ENCODE measurements at places on chromosomes 12 and 14. TPM values are rescaled to one million over a fixed set of nuclear protein-coding genes. Genes with fewer than 3 reads are reported as not detected.

BEGAIN gene
- 1.3 TPM for total RNA-seq

ANO2 gene
- 22.2 TPM for total RNA-seq

CDCA3 gene
- total RNA-seq: 2.9 TPM

SYNJ2BP gene
- total RNA-seq: 40.4 TPM

DNA sequence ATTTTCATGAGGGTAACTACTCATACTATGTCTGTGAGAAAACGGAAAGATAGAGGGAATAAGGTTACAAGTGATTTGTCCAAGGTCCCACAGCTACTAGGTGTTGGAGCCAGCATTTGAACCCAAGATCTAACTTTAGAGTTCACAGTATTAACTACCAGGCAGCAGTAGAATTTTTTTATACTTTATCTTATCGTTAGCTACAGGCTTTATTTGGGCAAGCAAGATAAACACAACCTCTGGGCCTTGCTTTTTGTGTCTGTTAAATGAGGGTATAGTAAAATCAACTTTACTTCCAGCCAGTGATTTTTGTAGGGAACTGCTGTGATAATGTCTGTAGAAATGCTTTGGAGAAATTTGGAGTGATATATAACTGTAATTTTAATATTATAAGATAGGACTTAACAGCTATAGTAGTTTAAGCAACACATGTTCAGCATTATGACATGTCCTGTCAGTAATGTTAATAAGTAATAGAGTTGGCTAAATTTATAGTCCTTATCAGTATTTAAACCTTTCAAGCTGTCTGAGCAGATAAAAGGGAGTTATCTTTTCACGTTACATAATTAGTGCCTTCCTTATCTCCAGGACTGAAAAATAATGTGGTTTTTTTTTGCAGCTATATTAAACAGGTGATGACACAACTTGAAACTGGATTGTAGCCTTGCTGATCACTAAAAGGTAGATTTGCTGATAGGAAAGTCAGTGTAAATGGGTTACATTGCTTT is 12.8 kb downstream of the LEMD3 start:
- DNase-seq: no peak
- no peaks in the 10 kb centered on the region for H3K36me3 ChIP-seq
- no peak overlapping the region for H3K4me3 ChIP-seq
- H3K4me1 ChIP-seq: peaks cover under 1% of the 10 kb centered on the region
- no peak overlapping the region for H3K27ac ChIP-seq
- H3K27me3 ChIP-seq: no peaks in the 10 kb centered on the region

- H3K27me3 ChIP-seq: no peaks in the 10 kb centered on the region
- H3K36me3 ChIP-seq: no peaks in the 10 kb centered on the region
- no peak overlapping the region for H3K27ac ChIP-seq
- no peak for DNase-seq
- no peaks in the 10 kb centered on the region for H3K4me1 ChIP-seq
Observed at GRCh38 chr12:22821985-22822384, 197.0 kb downstream of the ETNK1 start.

DNA sequence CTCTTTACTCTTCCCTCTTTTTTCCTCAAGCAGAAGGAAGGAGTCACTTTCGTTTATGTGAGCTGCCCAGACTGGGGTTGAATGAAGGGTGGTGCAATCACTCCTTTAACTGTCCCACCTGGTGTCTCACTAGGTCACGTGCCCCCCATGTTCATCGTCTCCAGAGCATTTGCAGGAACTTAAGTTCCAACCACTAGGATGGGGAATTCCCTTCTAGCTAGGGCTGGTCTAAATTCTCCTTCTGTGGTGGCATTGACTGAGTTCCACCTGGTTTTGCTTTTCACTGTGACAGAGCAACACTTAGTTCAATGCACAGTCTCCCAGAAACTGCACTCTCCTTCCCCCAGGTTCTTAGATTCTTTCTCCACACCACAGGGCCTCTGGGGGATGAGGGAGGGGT is 9.5 kb downstream of the FANCM start:
- H3K4me3 ChIP-seq: no peak overlapping the region
- no peaks in the 10 kb centered on the region for H3K36me3 ChIP-seq
- no peak for DNase-seq
- no peaks in the 10 kb centered on the region for H3K4me1 ChIP-seq
- H3K27ac ChIP-seq: no peak overlapping the region
- no peaks in the 10 kb centered on the region for H3K27me3 ChIP-seq

GRCh38 chr12:57109207-57110103 is 1.7 kb downstream of the STAT6 start:
- H3K4me3 ChIP-seq: peak overlapping the region; percentile 95
- peak overlapping the region; percentile 100 for H3K27ac ChIP-seq
- H3K36me3 ChIP-seq: peaks cover 41% of the 10 kb centered on the region
- DNase-seq: no peak
- H3K4me1 ChIP-seq: peaks cover 39% of the 10 kb centered on the region
- H3K27me3 ChIP-seq: no peaks in the 10 kb centered on the region

DNA sequence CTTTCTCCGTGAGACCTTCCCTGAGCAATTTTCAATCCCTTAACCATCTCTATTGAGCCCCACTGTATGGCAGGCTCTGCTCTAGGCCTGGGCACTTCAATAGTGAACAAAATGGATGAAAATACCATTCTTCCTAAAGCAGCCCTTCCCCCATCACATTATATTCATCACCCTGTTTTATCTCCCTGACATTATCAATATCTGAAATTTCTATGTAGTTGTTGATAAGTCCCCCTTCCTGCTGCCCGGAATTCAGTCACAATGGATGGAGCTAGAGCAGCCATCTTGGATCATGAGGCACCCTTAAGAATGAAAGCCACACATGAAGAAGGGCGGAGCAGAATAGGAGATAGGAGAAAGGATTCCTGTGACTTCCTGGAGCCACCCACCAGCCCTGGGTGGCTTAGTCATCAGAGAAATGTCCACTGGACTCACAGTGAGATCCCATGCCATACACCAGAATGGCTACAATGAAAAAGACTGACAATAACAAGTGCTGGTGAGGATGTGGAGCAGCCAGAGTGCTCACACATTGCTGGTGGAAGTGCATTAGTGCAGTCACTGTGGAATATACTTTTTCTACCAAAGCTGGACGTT is 33.9 kb downstream of the SCARB1 start:
- H3K36me3 ChIP-seq: no peaks in the 10 kb centered on the region
- H3K27me3 ChIP-seq: no peaks in the 10 kb centered on the region
- no peak for DNase-seq
- no peak overlapping the region for H3K4me3 ChIP-seq
- H3K4me1 ChIP-seq: peaks cover 8% of the 10 kb centered on the region

- no peak for DNase-seq
- H3K4me1 ChIP-seq: no peaks in the 10 kb centered on the region
- no peak overlapping the region for H3K27ac ChIP-seq
- H3K4me3 ChIP-seq: peak overlapping the region; percentile 23
- peaks cover 45% of the 10 kb centered on the region for H3K27me3 ChIP-seq
Observed at GRCh38 chr14:100828031-100828769, 2.3 kb downstream of the MEG3 start.

DNA sequence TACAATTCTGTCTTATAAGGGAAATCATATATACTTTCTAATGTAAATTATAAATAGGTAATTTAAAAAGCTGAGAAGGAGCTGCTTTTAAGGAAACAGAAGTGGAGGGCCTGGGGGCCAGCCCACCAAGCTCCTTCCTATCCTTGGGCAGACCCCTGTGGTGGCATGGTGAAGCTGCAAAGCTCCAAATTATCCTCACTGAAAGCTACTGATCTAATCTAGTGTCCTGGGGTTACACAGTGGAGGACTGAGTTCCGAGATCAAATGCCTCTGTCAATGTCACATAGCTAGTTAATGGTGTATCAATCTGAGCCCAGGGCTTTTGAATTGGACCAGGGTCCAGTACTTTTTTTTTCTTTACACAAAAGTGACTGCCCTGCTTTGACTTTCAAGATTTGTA is 355.4 kb downstream of the CEP128 start:
- DNase-seq: no peak
- H3K27ac ChIP-seq: no peak overlapping the region
- no peaks in the 10 kb centered on the region for H3K36me3 ChIP-seq
- H3K4me3 ChIP-seq: no peak overlapping the region
- no peaks in the 10 kb centered on the region for H3K4me1 ChIP-seq

DNA sequence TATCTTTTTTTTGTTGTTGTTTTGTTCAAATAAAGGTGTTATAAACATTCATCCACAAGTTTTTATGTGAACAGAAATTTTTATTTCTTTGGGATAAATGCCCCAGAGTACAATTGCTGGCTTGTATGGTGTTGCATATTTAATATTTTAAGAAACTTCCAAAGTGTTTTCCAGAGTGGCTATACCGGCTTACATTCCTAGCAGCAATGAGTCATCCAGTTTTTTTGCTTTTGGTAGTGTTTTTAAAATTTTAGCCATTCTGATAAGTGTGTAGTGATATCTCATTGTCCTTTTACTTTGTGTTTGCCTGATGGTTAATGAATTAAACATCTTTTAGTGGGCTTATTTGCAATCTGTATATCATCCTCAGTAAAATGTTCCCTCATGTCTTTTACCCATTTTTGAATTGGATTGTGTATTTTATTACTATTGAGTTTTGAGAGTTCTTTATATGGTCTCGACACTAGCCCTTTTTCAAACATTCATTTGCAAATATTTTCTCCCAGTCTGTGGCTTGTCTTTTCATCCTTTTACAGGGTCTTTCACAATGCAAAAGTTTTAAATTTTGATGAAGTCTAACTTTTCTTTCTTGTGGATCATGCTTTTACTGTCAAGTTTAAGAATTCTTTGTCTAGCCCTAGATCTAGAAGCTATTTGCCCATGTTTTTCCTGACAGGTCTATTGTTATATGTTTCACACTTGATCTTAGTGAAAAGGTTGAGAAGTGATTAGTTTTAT is 29.5 kb downstream of the PPP4R4 start:
- no peaks in the 10 kb centered on the region for H3K36me3 ChIP-seq
- H3K4me1 ChIP-seq: no peaks in the 10 kb centered on the region
- H3K4me3 ChIP-seq: no peak overlapping the region

- no peaks in the 10 kb centered on the region for H3K36me3 ChIP-seq
- no peak overlapping the region for H3K4me3 ChIP-seq
- no peaks in the 10 kb centered on the region for H3K27me3 ChIP-seq
- peaks cover 8% of the 10 kb centered on the region for H3K4me1 ChIP-seq
- H3K27ac ChIP-seq: no peak overlapping the region
- DNase-seq: no peak
Observed at GRCh38 chr14:100640471-100641273, 53.5 kb upstream of the BEGAIN start.

DNA sequence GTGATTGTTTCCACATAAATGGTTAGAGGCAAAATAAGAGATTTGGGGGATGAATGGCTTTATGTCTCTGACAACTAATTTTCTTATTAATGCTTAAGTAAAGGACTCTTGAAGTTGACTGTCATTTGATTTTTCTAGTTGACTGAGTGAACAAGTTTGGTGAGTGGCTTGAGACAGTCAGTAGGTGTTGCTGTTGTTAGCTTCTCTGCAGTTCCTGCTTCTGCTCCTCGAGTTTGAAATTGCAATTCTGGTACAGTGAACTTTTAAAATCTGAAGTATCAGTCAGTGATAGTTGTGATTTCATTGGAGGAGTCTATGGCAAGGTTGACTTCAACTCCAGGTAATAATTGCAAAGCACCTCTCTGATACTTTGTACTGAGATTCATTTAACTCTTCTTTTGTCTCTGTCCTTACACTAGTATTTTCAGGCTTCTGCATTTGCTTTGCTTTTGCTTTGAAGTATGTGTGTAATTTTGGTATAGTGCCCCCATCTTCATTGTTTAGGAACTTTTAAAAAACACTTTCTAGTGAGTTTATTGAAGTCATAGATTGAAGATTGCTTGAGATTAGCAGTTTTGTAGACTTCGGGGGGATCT is 415.5 kb downstream of the PCNX1 start:
- H3K4me1 ChIP-seq: peaks cover 48% of the 10 kb centered on the region
- no peak for DNase-seq
- no peaks in the 10 kb centered on the region for H3K27me3 ChIP-seq
- H3K36me3 ChIP-seq: no peaks in the 10 kb centered on the region

DNA sequence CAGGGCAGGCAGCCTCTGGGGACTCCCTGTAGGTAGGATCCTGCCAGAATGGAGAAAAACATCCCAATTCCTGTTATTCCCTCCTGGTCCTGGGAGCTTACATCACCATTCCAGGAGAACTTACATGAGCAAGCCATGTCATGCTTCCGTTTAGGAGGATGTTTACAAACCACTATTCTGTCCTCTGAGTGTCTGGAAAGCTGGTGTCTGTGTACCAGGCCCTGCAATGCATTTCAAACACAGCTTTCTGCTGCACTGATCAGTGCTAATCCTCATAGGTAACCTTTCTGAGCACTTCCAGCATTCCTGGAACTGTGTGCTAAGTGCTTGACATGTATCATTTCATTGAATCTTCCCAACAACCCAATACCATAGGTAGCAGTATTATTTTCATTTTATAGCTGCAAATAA is 19.8 kb upstream of the MAP1LC3B2 start:
- H3K27me3 ChIP-seq: no peaks in the 10 kb centered on the region
- DNase-seq: no peak
- no peaks in the 10 kb centered on the region for H3K36me3 ChIP-seq
- peaks cover 50% of the 10 kb centered on the region for H3K4me1 ChIP-seq
- H3K27ac ChIP-seq: peak overlapping the region; percentile 16

- H3K27ac ChIP-seq: peak overlapping the region; percentile 71
- no peaks in the 10 kb centered on the region for H3K36me3 ChIP-seq
- DNase-seq: peak; percentile 72
- H3K4me1 ChIP-seq: no peaks in the 10 kb centered on the region
- no peaks in the 10 kb centered on the region for H3K27me3 ChIP-seq
- no peak overlapping the region for H3K4me3 ChIP-seq
Observed at GRCh38 chr12:503111-503761, 43.5 kb downstream of the B4GALNT3 start.

DNA sequence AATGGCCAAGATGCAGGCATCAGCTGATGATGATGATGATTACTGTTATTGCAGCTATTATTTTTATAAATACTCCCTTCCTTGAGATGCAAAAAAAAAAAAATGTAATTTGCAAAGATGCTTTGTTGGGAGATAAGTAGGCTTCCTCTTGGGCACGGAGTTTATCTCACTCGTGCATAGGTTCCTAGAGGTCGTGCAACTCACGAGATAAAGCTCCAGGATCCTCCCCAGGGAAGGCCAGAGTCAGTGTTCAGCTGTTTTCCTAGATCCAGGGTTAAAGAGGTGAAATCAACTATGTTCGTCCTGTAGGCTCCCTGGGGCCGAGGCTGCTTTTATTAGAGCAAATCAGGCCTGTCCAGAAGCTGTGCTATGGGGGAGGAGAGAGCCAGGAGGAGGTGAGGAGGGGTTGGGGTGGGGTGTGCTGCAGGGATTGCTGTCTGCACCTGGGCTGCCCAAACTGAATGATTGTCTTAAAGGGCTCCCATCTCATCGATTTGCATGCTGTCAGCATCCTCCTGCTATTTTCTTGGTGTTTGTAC is 270.3 kb downstream of the NRXN3 start:
- no peaks in the 10 kb centered on the region for H3K4me1 ChIP-seq
- no peak overlapping the region for H3K4me3 ChIP-seq
- H3K27me3 ChIP-seq: no peaks in the 10 kb centered on the region
- H3K36me3 ChIP-seq: no peaks in the 10 kb centered on the region
- H3K27ac ChIP-seq: no peak overlapping the region

DNA sequence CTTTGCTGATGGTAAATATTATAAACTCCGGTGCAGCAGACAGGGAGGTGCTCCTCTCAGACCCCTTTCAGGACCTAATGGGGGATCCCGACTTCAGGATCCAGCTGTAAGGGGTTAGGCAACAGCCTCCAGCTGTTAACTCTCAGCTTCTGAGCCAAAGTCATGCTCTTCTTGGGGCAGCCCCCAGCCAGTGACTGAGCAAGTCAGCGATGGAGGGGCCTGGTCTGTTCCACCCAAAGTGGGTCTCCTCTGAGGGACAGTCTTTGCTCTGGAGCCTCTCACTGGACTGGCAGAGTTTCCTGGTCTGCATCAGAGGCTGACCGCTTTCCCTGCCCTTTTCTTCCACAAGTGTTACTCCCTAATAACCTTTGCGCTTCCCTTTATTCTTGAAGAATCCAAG is 184.2 kb upstream of the DIO3 start:
- H3K4me1 ChIP-seq: no peaks in the 10 kb centered on the region
- DNase-seq: no peak
- H3K36me3 ChIP-seq: no peaks in the 10 kb centered on the region

All from lower lobe of right lung (tissue), 2 donors.